ENCODE measurements at places on chromosomes 13 and 19.

DNA sequence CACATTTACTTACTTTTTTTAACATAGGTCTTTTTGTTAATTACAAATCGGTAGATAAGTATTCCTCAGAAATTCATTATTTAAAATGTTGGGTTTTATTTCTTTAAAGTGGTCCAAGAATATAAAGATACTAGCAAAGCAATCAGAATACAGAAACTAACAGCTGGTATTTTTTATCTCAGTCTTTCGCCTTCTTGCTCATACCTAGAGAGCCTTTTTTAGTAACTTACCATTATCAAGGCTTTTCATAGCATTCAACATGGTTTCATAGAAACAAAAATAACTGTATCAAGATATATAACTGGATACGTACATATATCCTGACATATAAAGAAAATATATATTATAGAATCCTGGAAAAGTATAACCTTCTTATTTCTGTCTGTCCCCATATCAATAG is 227.8 kb upstream of the MIR17HG start:
- no peaks in the 10 kb centered on the region for H3K4me1 ChIP-seq
- no peak overlapping the region for H3K27ac ChIP-seq
- peaks cover 2% of the 10 kb centered on the region for H3K27me3 ChIP-seq
- H3K36me3 ChIP-seq: no peaks in the 10 kb centered on the region
- DNase-seq: no peak

- H3K4me1 ChIP-seq: no peaks in the 10 kb centered on the region
- no peak for DNase-seq
- H3K27me3 ChIP-seq: no peaks in the 10 kb centered on the region
- no peak overlapping the region for H3K27ac ChIP-seq
Measured at GRCh38 chr19:3851254-3852176, 17.3 kb downstream of the ZFR2 start.

DNA sequence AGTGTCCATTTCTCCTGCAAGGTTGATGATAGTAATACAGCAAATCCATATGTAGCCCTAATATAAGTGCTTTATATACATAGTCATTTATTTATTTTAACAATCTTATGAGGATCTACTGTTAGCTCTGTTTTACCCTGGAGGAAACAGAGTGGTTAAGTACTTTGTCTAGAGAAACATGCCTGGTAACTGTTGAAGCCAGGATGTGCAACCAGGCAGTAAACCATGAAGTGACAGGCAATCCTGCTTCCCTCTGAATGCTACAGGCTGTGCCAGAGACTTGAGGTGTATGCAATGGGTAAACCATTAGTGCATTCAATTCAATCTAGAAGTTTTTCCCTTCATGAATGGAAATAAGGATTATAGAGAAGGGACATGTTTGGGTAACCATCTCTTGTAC is 911.0 kb downstream of the PCDH17 start:
- H3K27me3 ChIP-seq: no peaks in the 10 kb centered on the region
- DNase-seq: no peak
- H3K36me3 ChIP-seq: no peaks in the 10 kb centered on the region
- H3K4me1 ChIP-seq: no peaks in the 10 kb centered on the region
- no peak overlapping the region for H3K27ac ChIP-seq

DNA sequence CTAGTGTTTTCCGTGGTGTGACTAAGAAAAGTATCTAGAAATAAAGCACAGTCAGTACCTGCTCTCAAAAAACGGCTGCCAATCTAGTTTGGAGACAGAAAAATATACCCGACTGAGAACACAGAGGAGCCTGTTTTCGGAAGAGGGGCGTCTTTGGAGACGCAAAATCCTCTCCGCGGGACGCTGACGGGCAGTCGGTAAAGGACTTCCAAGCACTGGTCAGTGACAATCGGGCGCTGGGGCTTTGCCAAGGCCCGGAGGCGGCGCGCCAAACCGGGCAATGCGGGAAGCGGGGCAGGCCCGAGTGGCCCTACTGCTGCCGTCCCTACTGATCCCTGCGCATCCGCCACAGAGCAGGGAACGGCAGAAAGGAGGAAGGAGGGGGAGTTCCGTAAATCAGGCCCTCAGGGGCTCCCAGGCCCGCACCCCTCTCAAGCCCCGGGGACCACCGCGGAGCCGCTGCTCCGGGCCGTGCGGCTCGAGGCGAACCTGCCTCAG is 588 bp upstream of the DPY19L3 start:
- DNase-seq: peak; percentile 28
- peak overlapping the region; percentile 95 for H3K27ac ChIP-seq
- H3K36me3 ChIP-seq: peaks cover 8% of the 10 kb centered on the region
- peak overlapping the region; percentile 82 for H3K4me3 ChIP-seq
- no peaks in the 10 kb centered on the region for H3K27me3 ChIP-seq

Data from activated CD4-positive, alpha-beta T cell treated with anti-CD3 and anti-CD28 coated beads, Interleukin-2, amount 10 ng/mL, durations not matched to agents 7 days and 5 days (primary cell).